ENCODE measurements at places on chromosomes 2 and 18.

GRCh38 chr18:59893971-59894370 lies 5.8 kb upstream of the PMAIP1 start:
- DNase-seq, result no peak

DNA sequence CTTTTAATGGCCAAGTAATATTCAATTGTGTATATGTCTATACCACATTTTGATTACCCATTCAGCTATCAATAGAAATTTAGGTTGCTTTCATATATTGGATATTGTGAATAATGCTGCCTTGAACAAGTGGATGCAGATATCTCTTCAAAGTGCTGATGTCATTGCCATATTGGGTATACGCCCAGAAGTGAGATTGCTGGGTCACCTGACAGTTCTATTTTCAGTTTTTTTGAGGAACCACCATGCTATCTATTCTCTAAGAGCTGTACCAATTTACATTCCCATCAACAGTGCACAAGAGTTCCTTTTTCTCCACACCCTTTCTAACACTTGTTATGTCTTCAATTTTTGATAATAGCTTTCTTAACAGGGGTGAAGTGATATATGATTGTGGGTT lies 306.9 kb downstream of the ZNF516 start:
- no peak for DNase-seq

DNA sequence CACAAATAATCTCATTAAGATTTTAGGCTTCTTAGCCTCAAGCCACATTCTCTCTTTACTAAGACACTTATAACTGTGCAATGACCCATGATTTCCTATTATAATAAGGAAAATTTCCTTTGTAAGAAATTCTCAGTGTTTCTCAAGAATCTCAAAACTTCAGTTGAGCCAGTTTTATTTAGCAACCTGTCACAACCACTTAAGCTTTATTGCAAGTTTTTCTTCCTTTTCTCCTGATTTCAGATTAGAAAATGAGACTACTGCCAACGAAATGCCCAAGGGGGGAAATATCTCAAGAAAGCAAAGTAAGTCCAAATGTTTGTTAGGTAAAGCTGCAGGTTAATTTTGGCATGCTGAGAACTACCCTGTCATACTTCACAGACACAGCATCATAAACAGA lies 178.5 kb downstream of the THADA start:
- no peak for DNase-seq

- DNase-seq, result peak; percentile 58
These were observed 194.9 kb upstream of the TNP1 start for GRCh38 chr2:217054791-217055190.

DNA sequence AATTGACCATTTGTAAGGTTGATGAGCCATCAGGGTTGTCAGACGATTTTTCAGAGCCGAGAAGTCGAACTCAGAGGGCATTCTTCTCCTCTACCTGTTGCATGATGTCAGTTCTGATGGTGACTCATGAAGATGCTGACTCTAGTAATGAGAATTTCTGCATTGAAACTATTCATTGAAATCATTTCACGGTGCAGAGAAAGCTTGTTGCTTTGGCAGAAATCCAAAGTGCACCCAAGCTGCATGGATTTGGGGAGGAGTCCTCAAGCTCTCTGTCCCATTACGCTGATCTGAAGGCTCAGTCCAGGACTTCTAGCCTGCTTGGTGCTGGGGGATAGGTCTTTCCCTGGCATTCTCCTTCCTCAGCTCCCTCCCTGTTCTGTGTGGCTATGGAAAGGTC lies 125.7 kb upstream of the PXDN start:
- no peak for DNase-seq

GRCh38 chr2:43144263-43144662 lies 82.1 kb downstream of the ZFP36L2 start:
- DNase-seq, result no peak

DNA sequence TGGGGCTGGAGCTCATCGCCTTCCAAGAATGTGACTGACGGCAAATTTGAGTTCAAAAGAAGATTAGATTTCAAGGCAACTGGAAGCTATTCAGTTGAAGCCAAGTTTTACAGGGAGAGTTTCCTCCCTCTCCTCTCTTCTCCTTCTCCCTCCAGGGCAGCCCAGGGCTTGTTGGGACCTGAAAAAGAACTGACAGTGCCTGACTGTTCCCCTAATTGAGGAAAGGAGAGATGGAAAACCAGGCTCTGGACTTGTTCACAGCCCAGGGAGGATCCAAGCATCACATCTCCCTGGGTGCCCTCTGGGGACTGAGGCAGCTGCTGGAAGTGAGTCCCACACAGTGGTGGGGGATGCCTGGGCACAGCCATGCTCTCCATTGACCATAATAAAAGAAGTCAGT lies 88.1 kb downstream of the THNSL2 start:
- peak; percentile 65 for DNase-seq

DNA sequence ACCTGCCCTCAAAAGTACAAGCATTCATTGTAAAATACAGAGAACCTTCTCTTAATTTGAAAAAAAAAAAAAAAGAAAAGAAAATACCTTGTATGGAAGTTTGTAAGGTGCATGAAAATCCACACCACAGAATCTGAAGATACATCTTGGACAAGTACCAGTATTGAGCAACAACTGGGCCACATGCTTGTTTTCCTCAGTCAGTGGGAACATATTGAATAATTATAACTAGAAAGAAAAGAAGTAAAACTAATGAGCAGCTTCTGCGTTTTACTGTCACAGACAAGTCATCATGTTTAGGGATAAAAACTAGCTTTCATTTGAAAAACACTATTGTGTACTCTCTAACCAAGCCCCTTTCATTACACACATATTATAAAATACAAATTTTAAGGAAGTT lies 5.8 kb upstream of the PEX13 start:
- no peak for DNase-seq

DNA sequence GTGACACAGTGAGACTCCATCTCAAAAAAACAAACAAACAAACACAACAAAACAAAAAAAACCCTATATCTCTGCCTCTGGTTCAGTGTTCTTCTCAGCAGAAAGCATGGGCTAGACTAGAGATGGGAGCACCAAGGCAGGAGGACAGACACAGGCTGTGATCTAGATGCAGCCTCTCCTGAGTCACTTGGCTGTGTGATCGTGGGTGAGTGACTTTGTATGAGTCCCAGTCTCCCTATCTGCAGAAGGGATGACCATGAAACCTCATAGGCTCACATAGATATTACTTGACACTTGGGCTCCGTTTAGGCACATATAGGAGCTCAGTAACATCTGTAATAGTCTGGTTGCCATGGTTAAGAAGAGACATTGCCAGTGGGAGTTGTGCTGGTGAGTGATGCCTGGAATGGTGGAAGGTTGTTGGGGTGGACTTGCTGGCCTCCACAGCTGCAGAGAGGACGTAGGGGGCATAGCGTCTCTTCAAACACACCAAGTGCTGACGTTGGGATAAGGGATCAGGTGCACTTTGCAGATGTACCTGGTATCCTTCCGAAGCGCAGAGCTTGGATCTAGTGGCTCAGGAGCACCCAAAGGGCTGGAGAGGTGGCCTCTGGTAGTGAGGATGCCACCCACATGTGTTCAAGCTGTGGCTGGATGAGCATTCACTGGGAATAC lies 318.9 kb upstream of the HS6ST1 start:
- no peak for DNase-seq

Measured in NCI-H1105 (cell line).